ENCODE measurements at places on chromosomes 3 and 15.

GRCh38 chr3:73787620-73788019 is 162.9 kb upstream of the PDZRN3 start:
- no peak for DNase-seq

GRCh38 chr15:78259232-78259631 is 5.1 kb upstream of the DNAJA4 start:
- DNase-seq = no peak

- no peak for DNase-seq
These were observed 23.4 kb downstream of the SNAPC5 start for GRCh38 chr15:66474135-66474534.

DNA sequence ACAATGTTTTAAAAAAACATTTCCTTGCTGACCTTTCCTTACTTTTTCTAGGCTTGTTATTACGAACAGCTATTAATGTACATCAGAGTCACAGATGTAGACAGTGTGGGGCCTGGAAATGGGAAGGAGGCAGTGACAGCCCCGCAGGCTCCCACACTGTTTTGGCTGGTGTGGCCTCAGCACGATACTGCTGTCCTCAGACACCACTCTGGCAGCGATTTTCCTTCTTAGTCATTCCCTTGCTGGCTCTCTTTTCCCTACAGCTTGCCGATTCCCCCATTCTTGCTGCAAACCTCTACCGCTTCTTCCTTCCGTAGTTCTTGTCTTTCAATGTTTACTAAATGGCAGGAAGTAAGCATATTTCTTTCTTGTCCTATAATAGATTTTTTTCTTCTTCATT is 113.1 kb downstream of the ABI3BP start:
- DNase-seq = no peak

- DNase-seq = no peak
These were observed 106.2 kb upstream of the MCTP2 start for GRCh38 chr15:94125156-94125555.

GRCh38 chr3:18201315-18201714 is 223.8 kb downstream of the SATB1 start:
- DNase-seq = no peak

Data from NCI-H187 (cell line).